ENCODE measurements at places on chromosomes 7 and 10. TPM values are rescaled to one million over a fixed set of nuclear protein-coding genes. Genes with fewer than 3 reads are reported as not detected.

GRM8 gene
- not detected for total RNA-seq

GRCh38 chr7:8051373-8051772 lies 82.8 kb downstream of the GLCCI1 start:
- no peak for DNase-seq

TMEM270 gene
- total RNA-seq = not detected

KIAA1549 gene
- total RNA-seq = not detected

GDF10 gene
- total RNA-seq = 0.16 TPM

DNA sequence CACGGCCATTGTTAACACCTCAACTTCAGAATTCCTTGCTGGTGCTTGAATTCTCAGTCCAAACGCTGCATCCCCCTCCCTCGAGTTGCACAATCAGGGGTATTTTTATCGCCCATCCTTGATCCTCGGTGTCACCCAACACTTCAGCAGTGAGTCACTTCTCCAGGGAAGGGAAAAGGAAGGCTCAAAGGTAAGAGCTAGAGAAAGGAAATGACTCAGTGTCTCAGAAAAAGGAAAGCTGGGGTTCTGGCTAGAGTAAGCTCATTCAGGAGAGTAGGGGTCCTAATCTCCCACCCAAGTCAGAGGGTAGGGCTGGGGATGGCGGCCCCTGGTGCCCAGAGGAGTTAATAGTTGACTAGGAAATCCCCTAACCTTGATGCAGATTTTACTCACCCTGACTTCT lies 39.8 kb upstream of the TRIM8 start:
- no peak for DNase-seq

DNA sequence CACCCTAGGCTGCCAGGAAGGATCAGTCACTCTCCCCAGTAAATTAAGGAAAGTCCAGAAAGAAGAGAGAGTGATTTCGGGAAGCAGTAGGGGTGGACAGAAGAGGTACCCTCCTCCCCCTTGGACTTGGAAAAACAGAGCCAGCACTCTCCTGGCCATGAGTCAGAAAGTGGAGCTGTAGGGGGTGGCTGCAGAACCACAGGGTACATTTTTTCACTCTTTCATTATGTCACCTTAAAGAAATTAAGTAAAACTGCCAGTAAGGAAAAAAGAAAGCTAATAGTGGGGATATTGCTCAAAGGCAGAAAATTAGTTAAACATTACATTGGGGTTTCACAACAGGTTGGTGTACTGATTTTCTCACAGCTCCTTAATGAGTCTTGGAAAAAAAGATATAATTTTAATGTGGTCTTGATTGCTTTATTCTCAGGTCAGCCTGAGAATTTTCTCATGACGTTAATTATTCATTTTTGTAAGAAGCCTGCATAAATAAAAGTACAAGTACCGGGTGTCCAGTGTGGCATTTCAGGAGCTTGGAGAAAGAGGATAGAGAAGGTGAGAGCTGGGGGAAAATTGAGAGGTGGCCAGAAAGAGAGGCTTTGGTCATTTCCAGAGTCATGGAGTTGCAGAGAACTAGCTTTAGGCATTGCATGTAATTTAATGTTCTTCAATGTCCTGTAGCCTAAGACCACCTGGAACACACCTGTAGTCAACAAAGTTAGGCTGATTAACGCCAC lies 23.2 kb upstream of the AOAH start:
- no peak for DNase-seq

DNA sequence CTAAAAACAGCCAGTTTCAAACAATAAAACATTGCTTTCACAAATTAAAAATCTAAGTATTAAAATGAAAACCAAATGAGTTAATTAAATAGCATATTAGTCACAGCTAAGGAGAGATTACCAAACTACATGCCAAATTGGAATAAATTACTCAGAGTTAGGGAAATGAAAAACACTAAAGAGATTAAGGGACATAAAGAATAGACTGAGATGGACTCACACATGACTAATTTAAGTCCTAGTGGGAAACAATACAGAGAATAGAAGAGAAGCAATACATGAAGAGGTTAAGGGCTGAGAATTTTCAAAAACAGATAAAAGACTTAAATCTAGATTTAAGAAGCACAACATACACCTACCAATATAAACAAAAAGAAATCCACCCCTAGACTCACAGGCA lies 110.6 kb downstream of the ZFAND4 start:
- DNase-seq = no peak

DNA sequence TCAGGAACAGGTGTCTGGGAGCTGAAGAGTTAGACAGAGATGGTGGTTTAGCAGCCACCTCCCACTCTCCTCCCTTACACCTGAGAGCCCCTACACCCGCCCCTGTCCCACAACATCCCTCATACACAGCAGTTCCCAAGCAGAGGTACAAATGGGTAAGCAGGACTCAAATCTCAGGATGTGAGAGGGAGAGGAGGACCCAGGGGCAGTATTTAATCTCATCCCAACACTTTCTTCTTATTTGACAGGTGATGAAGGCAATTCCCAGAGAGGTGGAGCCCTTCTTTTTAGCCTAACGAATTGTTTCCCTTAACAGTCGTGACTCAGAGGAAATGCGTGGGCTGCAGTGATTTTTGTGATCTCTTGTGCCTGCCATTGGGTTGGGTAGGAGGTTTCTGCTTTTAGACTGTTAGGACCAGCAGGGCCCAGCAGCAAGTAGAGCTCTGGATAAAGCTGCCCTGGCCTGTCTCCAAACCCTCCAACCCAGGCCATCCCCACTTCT lies 191.3 kb downstream of the HECW1 start:
- no peak for DNase-seq

GRCh38 chr10:11379771-11380170 lies 231.7 kb downstream of the USP6NL start:
- DNase-seq = no peak

DNA sequence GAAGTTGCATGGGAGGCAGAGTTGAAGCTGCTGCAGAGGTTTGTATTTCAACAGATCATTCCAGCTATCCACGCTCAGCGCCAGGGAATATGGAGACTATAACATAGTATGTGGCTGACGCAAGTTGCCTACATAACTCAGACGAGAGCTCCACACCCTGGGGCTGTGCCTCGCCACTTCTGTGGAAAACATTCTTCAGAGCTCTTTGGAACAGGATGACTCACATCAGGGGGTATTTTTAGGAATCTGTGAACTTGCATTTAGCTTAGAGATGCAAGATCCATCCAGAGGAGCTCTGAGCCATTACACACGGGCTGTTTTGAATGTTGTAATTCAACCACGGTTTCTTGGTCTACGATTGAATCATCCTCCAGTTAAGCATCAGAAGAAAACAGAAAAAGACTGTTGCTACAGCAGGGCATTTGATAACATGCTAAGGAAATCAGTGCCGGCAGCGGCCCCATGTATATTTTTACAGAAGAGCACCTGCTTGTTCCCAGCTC lies 481.5 kb upstream of the AKR1E2 start:
- no peak for DNase-seq

- DNase-seq = no peak
These were observed 368.7 kb downstream of the AUTS2 start for GRCh38 chr7:69966766-69967591.

ZNF853 gene
- 2.5 TPM for total RNA-seq

GPR146 gene
- 13.7 TPM for total RNA-seq

CYP2C19 gene
- not detected for total RNA-seq

BTBD16 gene
- total RNA-seq = not detected
